Femur (tissue), 1 donor: ENCODE measurements at places on chromosomes 6 and 20.

GRCh38 chr6:150898399-150899170, 33.1 kb downstream of the MTHFD1L start:
- no peak for DNase-seq

- DNase-seq = no peak
These were observed 191.9 kb upstream of the SLC35B3 start for GRCh38 chr6:8627085-8627861.

DNA sequence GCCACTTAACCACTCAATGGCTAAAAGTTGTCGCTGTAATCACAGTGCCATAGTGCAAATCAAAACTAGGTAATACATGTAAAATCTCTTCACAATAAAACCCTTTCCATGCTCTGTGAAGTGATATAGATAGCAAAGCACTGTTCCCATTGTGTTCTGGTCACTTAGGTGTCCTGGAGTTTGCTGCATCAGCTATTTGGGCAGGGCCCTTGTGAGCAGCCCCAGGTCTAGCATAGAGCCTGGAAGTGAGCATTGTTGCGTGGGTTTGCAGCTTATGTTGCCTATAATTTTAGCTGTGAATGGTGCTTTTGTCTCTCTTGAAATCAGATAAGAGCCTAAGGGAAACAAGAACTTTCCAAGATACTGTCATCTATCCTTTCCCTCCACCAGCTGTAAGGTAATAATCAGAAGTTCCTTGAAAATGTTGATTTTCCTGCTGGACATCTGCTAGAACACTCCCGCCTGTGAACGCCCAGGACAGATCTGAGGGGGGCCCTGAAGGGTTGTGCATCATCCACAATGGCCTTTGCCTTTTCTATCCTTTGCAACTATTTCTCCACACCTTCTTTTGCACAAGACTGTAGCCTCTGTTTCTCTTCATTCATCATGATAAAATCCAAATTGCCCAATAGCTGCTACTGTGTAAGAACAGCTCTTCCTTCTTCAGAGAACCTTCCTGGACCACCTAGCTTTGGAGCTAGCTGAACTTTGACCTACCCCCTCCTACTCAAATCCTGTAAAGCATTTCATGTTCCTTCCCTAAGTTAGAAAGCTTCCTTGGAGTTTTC, 57.0 kb downstream of the TNFAIP3 start:
- DNase-seq = no peak

DNA sequence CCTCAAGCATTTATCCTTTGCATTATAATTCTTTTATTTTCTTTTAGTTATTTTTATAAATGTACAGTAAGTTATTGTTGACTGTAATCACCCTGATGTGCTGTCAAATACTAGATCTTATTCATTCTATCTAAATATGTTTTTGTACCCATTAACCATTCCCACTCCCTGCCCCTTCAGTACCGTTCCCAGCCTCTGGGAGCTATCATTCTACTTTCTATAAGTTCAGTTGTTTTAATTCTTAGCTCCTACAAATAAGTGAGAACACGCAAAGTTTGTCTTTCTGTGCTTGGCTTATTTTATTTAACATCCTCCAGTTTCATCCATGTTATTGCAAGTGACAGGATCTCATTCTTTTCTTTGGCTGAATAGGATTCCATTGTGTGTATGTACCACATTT, 12.5 kb upstream of the ERVFRD-1 start:
- no peak for DNase-seq

- DNase-seq = no peak
These were observed 559 bp downstream of the APMAP start for GRCh38 chr20:24991897-24992486.

DNA sequence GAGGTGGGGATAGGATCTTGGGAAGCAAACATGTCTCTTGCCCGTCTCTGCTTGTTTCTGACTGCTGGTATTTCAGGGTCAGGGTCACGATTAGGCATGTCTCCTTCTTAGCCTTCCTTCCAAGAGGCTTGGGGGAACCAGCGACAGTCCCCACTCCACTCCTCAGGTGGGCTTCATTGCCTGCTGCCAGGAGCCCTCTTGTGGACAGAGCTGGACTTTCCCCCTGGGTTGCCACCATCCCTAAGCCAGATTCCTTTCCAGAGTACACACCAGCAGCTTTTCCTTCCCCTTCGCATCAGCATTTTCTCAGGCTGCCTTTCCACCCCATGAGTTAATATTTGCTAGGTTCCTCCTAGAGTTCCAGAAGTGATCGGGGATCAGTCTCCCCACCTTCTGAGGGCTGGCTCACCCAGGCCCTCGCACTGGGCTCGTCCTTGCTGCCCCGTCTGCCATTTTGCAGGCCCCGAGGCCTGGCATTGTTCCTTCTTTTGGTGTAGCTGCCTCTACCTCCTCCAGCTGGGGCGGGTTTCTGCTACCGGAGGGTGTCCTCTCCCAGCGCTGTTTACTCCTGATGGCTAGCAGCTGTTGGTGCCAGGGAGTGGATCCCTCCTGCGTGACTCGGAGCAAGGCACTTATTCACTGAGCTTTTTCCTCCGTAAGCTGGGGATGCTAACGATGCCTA, 8.8 kb upstream of the C20orf144 start:
- peak; percentile 79 for DNase-seq

- DNase-seq = no peak
These were observed 102.1 kb downstream of the TMEM170B start for GRCh38 chr6:11639376-11640235.

DNA sequence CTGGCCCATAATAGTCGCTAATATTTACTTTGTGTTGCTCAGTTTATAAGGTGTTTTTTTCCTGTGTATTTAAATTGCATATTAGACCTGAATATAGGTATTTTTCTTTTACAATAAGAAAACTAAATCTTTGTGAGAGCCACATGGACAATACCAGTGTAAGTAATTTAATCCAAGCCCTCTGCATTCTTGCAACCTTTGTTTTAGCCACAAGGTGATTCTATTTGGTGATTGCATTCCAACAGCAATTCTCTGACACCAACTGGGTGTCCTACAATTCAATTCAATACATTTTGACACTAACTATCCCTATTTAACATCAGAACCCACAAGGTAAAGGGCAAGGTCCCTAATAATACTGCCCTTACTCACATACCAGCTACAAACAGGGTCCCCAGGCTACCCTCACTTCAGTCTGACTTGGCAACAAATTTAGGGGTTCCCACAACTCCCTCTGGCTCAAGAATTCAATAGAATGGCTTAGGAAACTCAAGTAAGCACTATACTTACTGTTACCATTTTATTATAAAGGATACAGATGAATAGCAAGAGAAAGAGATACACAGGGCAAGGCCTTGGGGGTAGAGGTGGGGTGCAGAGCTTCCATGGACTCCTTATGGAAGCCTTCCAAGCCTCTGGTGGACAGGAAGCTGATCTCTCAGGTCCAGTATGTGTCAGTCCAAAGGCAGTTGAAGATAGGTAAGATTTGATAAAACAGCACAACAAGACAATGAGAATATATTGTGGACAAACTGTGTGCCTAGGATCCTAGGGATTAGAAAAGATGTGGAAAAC, 169.3 kb downstream of the CD83 start:
- DNase-seq = no peak

- no peak for DNase-seq
These were observed 44.4 kb downstream of the TRAM2 start for GRCh38 chr6:52532457-52532856.

- no peak for DNase-seq
These were observed 34.9 kb upstream of the MAN1A1 start for GRCh38 chr6:119384444-119384843.

GRCh38 chr20:4959592-4959991, 41.7 kb downstream of the SLC23A2 start:
- no peak for DNase-seq

DNA sequence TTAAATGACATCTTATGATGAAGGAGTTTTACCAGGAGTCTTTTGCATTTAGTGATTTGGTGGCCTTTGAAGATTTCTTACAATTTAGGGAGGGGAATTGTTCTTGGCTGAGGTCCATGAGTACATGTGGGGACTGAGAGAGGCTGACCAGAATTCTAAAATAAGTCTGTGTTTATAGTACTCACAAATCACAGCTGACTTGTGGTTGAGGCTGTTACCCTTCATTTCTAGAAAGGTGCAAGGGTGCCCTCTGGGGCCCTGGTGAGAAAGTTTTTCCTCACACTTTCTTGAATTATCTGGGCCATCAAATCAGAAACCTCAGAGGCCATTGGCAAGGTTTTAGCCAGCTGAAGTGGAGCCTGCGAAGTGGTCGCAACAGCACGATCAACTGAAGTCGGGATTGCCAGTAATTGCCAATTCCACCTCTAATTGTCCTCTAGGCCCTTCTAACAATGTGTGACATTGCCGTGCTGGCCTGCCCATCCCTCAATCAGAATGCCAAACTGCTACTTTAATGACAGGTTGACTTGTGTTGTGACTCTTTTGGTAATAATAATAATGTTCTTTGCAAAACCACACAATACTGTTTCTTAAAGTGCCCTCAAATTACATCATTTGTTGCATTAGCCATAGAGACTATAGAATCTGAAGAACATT, 221.6 kb downstream of the OGFRL1 start:
- peak; percentile 61 for DNase-seq

GRCh38 chr6:36607683-36608386, 13.7 kb downstream of the SRSF3 start:
- no peak for DNase-seq

GRCh38 chr20:56418385-56418861, 6.4 kb downstream of the CASS4 start:
- no peak for DNase-seq

- no peak for DNase-seq
These were observed 31.0 kb downstream of the PHIP start for GRCh38 chr6:79047072-79047471.

DNA sequence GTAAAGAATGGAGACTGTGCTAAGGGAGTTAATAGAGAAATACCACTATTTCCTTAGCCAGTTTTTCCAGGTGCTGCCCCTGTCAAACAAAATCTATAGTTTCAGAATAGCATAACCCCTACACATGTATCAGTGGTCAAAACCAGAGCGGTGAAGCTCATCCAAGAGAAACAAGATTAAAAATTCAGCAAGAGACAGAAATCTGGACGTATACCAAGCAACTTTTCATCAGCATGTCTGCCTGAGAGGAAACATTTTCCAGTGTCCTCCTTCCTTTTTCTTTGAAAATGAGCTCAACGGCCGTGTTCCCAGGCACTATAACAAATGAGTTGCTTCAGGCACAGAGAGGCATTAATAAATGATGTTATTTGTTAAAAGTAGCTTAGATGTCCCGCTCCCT, 416.5 kb downstream of the BCKDHB start:
- peak; percentile 26 for DNase-seq

GRCh38 chr6:107658920-107659865, 164.9 kb downstream of the SCML4 start:
- DNase-seq = no peak

DNA sequence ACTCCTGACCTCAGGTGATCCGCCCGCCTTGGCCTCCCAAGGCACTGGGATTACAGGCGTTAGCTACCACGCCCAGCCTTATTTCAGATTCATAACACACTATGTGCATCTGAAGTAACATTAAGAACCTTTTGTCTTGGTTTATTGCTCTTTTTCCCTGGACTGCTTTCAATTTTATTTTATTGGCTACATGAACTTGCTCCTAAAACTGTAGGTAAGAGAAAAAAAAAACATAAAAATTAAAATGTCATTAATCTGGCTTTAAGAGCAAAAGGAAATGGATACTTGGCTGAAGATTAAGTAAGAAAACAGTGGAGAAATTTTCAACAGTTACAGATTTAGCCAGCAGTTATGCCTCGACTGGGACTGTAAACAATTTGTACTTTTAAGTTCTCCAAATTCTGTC, 62.5 kb downstream of the GJA1 start:
- no peak for DNase-seq

DNA sequence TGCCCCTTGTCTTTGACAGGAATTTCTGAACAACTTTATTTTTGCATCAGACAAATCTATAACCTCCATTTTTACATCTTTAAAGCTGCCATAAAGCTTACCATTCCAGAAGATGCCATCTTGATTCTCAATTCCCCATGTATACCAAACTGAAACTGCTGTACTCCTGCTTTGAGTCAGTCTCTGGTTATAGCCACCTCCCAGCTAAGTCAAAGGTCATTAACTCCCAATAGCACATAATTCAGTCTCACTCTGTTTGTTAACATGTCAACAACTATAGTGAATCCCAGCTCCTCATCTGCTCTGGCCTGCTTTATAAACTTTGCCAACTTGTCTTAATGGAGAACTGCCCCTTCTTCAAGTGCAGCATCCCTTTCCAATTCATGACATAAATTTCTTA, 343.6 kb downstream of the FRK start:
- no peak for DNase-seq

- DNase-seq = no peak
These were observed 28.1 kb downstream of the NCOA7 start for GRCh38 chr6:125818772-125819260.

GRCh38 chr6:30548375-30548774, 7.9 kb downstream of the GNL1 start:
- DNase-seq = no peak

DNA sequence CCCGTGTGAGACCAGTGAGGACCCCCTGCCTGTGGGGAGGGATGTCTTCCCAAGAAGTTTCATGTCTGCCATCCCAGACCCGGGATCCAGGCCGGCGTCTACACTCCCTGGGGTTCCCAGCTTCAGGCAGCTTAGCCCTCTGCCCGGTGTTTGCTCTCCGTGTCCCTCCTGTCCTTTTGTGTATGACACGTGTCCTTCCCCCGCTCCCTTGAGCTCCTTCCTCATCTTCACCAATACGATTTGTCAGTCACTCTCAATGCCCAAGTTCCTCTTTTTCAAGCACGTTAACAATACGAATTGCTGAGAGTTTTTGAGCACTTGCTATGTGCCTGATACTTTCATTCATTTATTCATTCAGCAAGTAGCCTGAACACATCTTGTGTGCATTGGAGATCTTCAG, 115.6 kb upstream of the PTPN1 start:
- no peak for DNase-seq

GRCh38 chr6:3094815-3095214, 23.7 kb upstream of the BPHL start:
- no peak for DNase-seq

DNA sequence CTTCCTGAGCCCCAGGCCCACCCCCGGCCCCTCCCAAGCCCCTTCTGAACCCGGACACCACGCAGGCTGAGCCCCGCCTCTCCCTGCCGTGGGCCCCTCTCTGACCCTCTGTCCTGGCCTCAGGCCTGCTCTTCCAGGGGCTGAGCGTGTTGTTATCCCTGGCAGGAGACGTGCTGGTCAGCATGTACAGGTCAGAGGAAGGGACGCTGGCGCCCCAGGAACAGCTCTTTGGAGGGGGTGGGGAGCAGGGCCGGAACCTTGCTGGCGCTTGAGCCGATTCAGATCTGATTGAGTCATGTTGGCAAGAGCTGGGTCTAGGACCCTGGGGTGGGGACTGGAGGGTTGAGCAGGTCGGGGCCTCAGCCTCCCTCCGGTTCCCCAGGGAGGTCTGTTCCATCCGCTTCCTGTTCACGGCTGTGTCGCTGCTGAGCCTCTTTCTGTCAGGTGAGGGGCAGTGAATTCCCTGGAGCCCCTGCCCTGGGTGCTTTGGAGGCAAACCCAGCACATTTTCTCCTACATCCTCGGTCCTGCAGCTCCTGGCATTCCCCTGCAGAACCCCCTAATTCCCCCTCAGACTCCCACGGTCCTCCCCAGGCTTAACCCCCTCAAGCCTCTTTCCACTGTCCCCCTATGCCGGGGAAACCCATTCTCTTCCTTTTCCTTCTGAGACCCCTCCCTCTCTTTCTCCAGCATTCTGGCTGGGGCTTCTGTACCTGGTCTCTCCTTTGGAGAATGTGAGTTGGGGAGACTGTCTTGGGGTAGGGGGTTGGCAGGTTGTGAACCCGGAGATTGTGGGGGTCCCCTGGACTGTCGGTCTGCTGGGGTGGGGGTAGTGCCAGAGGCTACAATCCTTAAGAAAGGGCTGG, 2.0 kb downstream of the SPAG4 start:
- peak; percentile 77 for DNase-seq

GRCh38 chr20:60286764-60287163, 328.5 kb downstream of the CDH26 start:
- DNase-seq = no peak

- DNase-seq = no peak
These were observed 12.7 kb upstream of the FOXF2 start for GRCh38 chr6:1376653-1377052.
